Activated naive CD8-positive, alpha-beta T cell treated with anti-CD3 and anti-CD28 coated beads, Interleukin-2, amount 10 ng/mL, durations not matched to agents 7 days and 5 days (primary cell): ENCODE measurements at places on chromosomes 5 and 9. TPM values are rescaled to one million over a fixed set of nuclear protein-coding genes. Genes with fewer than 3 reads are reported as not detected.

DNA sequence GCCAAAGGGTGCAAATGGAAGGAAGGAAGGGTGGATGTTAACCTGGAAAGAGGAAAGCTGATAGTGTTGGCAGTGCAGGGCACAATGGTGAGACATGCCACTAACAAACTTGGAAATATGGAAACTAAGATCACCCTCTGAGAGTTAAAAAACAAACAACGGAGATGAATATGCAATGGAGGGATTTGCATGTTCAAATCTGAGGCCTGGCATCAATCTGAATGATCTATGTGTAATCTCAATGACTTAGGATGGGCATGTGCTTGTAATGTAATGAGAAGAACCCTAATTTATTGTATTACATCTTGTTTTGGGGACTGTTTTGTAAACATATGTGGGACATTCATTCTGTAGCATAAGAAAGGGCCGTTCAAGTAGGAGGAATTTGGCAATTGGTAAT lies 54.4 kb downstream of the GLRA1 start:
- peaks cover 3% of the 10 kb centered on the region for H3K4me1 ChIP-seq
- H3K27ac ChIP-seq, result no peak overlapping the region
- no peak for DNase-seq
- no peak overlapping the region for H3K4me3 ChIP-seq
- no peaks in the 10 kb centered on the region for H3K27me3 ChIP-seq

DNA sequence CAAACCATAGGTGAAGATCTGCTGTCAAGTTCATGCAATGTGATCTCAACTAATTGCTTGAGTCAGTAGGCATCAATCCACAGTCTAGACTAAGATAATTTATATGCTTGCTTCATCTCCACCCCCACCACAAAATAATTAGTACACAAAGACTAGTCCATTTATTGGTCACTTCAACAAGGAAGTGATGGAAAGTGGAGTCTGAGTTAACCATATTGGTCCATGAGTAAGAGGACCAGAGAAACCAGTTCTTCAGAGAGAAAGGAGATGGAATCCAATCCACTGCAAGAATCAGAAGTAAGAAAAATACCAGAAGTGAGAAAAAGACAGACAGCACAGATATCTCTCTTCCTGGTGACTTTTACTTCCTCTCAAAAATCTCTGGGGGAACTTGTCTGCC lies 366.5 kb downstream of the CHSY3 start:
- no peaks in the 10 kb centered on the region for H3K27me3 ChIP-seq
- no peak overlapping the region for H3K27ac ChIP-seq
- no peaks in the 10 kb centered on the region for H3K4me1 ChIP-seq
- H3K36me3 ChIP-seq, result no peaks in the 10 kb centered on the region
- no peak overlapping the region for H3K4me3 ChIP-seq

DNA sequence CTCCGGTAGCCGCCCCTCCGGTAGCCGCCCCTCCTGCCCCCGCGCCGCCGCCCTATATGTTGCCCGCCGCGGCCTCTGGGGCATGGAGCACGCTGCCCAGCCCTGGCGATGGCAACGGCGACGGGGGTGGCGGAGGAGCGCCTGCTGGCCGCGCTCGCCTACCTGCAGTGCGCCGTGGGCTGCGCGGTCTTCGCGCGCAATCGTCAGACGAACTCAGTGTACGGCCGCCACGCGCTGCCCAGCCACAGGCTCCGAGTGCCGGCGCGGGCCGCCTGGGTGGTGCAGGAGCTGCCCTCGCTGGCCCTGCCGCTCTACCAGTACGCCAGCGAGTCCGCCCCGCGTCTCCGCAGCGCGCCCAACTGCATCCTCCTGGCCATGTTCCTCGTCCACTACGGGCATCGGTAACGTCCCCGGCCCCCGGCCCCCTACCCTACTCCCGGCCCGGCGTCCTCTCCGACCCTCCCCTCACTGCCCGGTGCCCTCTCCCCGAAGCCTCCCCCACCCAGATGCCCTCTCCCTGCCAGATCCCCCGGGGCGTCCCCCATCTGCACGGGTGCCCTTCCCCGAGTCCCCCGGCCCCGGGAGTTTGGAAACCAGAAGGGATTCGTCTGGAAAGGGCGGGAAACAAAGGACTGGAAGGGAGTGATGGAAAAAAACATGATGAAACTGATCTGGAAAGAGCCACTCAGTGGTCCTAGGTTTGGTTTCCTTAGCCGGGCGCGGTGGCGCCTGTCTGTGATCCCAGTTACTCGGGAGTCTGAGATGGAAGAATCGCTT lies 417 bp downstream of the SRD5A1 start:
- no peaks in the 10 kb centered on the region for H3K27me3 ChIP-seq
- H3K36me3 ChIP-seq, result peaks cover 32% of the 10 kb centered on the region
- peaks cover 32% of the 10 kb centered on the region for H3K4me1 ChIP-seq
- H3K27ac ChIP-seq, result peak overlapping the region; percentile 85

DNA sequence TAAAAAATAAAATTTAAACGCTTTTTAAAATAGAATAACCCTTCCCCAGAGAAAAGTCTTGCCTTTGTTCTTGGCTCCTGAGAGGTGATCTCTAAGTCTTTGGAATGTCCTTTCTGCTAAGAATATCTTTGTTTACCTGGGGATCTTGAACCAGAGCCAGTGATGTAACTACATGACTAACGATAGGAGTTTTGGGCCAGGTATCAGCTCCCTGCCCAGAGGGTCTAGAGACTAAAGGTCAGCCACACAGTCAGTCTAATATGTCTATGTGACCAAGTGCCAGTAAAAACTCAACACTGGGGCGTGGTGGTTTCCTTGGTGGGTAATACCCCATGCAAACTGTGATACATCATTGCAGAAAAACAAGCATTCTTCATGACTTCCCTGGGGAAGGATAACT lies 1351.9 kb upstream of the C9orf72 start:
- no peaks in the 10 kb centered on the region for H3K36me3 ChIP-seq
- H3K4me3 ChIP-seq, result no peak overlapping the region
- H3K27me3 ChIP-seq, result no peaks in the 10 kb centered on the region
- no peak overlapping the region for H3K27ac ChIP-seq
- H3K4me1 ChIP-seq, result no peaks in the 10 kb centered on the region
- no peak for DNase-seq

DNA sequence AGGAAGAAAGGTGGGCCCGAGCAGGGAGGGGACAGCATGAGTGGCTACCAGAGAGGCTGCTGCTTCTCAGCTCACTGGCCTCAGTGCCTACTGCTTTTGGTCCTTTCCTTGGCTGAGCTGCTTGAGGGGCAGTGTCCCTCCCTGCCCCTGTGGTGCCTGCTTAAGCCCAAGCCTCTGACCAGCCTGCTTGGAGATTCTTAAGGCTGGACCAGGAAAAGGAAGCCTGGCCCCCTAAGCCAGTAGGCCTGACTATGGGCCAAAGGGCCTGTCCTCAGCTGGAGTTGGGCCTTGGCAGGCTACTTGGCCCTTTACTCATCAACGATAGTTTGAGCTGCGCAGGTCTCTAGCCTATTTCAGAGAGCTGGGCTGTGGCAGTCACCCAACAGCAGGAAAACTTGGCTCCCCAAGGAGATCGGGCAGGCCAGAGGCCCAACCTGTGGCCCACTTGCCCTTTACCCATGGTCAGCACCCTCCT lies 24.9 kb downstream of the TCF7 start:
- H3K4me3 ChIP-seq, result no peak overlapping the region
- H3K36me3 ChIP-seq, result peaks cover 25% of the 10 kb centered on the region
- no peaks in the 10 kb centered on the region for H3K27me3 ChIP-seq
- peak overlapping the region; percentile 83 for H3K27ac ChIP-seq

DNA sequence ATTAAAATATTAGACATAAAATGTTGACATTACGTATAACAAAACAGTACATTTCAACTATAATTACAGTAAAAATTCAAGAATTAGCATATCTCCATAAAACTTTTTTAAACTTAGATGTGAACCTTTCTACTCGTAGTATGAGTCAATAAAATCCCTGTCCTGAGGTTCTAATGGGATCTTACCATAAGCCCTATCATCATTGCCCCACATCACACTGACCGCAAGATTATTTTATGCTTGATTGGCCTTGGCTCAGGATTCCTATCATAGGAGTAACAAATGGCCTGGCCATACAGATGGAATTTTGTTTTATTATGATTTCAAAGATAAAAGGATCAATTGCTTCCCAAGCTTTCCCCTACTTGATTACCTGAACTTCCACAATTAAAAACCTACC lies 238.3 kb downstream of the MEF2C start:
- H3K27me3 ChIP-seq, result peaks cover 19% of the 10 kb centered on the region
- DNase-seq, result no peak
- H3K4me1 ChIP-seq, result no peaks in the 10 kb centered on the region
- H3K4me3 ChIP-seq, result no peak overlapping the region

DNA sequence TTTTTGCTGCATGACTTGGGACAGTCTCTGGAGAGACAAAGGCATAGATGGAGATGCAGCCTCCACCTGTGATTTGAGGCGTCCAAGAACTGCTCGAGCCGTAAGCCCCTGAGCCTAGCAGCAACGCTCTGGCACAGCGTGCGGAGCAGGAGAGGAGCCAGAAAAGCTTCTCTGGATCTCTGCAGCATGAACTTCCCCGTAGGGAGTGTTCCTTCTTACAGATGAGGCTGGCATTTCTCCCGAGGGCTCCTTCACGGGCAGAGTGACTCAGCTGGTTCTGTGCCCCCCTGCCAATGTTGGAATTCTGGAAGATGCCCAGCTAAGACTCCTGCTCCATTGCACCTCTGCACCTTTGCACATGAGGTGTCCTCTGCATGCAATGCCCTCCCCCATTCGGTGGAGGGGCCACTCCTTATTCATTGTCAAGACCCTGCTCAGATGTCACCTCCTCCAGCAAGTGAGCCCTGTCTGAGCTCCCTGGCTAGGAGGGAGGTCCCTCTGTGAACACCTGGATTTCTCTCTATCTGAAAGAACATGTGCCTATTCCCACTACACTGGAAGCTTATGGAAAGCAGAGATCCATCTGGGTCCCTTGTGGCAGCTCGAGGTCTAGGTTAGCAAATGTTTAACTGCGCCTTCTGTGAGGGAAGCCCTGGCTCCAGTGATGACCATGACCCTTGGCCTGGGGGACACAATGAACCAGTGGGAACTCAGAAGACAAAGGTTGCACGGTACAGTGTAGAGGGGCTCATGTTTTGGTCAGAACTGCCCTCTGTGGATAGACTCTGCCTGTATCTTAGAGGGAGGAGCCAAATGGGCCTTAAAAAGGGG lies 39.6 kb downstream of the SH3PXD2B start:
- H3K27ac ChIP-seq, result no peak overlapping the region
- H3K27me3 ChIP-seq, result peaks cover 7% of the 10 kb centered on the region
- peaks cover 21% of the 10 kb centered on the region for H3K4me1 ChIP-seq
- H3K4me3 ChIP-seq, result no peak overlapping the region
- H3K36me3 ChIP-seq, result no peaks in the 10 kb centered on the region

DNA sequence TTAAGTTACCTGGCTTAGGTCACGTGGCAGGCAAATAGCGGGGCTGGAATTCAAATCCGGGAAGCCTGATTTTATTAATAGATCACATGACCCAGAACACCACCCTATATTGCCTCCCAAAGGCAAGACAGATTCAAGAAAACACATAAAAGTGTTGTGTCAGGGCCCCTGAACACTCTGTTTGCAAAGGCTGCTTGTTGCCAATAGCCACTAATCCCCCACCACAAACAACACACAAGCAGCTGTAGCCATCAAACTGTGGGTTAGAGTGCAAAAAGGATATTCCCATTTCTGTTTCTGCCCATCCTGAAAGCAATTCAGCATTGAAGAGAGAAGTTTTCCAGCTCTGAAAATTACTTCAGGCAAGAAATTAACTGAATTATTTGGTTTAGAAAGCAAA lies 358.9 kb upstream of the RFX3 start:
- no peak overlapping the region for H3K27ac ChIP-seq
- peaks cover 2% of the 10 kb centered on the region for H3K4me1 ChIP-seq
- peaks cover 2% of the 10 kb centered on the region for H3K27me3 ChIP-seq
- no peak for DNase-seq
- no peak overlapping the region for H3K4me3 ChIP-seq
- H3K36me3 ChIP-seq, result no peaks in the 10 kb centered on the region

GRCh38 chr5:157252711-157253465 lies 13.0 kb upstream of the CYFIP2 start:
- peaks cover 91% of the 10 kb centered on the region for H3K4me1 ChIP-seq
- H3K27me3 ChIP-seq, result no peaks in the 10 kb centered on the region
- DNase-seq, result peak; percentile 70
- H3K36me3 ChIP-seq, result peaks cover 84% of the 10 kb centered on the region

Gene AIF1L
- 0.42 TPM for total RNA-seq

Gene FOXD4L5
- 0.43 TPM for total RNA-seq

Gene ZNF300
- 1.5 TPM for total RNA-seq

Gene IRGM
- 4.4 TPM for total RNA-seq
